Activated CD4-positive, alpha-beta T cell treated with anti-CD3 and anti-CD28 coated beads, Interleukin-2, amount 10 ng/mL, durations not matched to agents 24 days and 14 days (primary cell): ENCODE measurements at places on chromosomes 13 and 19. TPM values are rescaled to one million over a fixed set of nuclear protein-coding genes. Genes with fewer than 3 reads are reported as not detected.
A peak's percentile ranks its signal among the peaks of the same experiment; 100 is the strongest.

DNA sequence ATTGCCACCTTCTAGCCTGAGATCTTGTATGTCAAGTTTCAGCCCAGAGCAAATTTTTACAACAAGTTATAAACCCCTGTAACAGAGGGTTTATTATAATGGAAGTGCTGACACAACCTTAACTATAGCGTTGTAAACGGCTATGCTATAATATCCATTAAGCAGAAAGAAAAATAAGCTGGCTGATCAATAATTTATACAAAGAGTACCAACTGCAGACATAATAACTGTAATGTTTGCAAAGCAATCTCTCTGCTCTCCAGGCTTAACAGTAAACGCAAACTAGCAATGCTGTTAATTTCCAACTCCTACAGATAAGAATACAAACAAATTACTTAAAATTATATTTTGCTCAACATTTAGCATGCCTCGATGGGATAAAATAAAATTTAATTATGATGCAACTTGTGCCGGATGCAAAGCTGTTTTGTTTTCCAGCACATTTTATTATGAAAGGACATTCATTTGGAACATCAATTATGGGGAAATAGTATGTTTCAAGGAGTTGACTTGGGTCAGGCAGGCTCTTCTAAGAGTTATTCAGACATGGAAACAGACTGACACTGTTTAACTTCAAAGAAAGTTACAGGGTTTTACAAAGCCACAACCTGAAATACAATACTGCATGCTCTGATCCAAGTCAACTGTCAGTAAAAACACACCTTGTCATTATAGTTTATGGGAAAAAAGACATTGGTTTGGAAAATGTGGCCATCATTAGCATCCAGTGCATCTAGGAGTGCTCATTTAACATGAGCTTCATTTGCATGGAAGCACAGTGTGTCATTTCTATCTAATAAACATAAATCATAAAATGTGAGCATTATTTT is 6.6 kb upstream of the DACH1 start:
- no peak for DNase-seq

GRCh38 chr19:525029-525428 is 6.5 kb upstream of the CDC34 start:
- no peak for DNase-seq

GRCh38 chr19:8576273-8576993 is 809 bp downstream of the MYO1F start:
- DNase-seq = peak; percentile 71

- no peak for DNase-seq
Measured at GRCh38 chr19:51572908-51573307, 1.8 kb downstream of the ZNF175 start.

DNA sequence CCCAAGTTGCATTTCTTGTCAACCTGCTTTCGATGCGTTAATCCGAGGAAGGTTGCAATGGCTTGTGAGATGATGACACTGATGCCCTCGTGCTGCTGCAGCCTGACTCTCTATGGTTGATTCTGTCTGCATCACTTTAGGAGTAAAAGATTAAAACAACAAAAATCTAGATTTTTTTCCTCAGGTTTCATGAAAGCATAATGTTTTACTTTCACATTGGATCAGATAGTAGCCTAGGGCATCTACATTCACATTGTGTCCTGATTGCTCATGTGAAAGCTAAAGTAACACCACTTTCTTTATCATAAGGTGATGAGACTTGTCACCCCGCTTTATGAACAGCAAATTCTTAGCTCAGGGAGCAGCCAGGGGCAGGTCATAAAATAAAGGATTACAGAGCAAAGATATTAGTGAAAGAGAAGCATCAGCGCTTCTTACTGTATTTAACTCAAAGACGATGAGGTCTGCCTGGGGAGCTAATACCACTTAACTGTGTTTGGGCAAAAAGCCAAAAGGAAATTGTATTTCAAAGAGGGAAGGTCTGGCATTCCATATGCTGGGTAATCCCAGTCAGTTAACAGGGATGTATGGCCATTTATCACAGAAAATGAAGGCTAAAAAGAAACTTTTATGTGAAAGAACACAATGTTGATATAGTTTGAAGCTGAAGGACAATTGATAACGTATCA is 270.5 kb downstream of the GPC6 start:
- DNase-seq = no peak

PTGER1 gene
- 0.78 and 1.1 TPM in 2 replicates for total RNA-seq

AMER2 gene
- not detected in 2 replicates for total RNA-seq

DNA sequence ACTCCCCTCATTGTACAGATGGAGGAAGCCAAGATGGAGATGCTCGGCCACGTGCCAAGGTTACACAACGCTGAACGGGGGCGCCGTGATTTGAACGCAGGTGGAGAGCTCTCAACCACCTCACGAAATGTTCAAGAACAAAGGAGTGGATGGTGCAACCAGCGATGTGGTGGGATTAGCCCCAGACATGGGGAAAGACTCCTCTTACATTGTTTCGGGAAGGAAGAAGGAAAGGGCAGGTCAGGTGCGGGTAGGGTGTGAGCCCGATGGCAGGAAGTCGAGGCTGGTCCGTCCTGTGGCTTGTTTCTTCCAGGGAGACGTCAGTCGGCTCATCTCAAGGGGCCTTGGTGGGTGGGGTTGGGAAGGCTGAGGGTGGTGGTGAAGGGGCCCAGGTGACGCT is 7.1 kb upstream of the KLK14 start:
- no peak for DNase-seq

RGL3 gene
- total RNA-seq = not detected in 2 replicates

DNA sequence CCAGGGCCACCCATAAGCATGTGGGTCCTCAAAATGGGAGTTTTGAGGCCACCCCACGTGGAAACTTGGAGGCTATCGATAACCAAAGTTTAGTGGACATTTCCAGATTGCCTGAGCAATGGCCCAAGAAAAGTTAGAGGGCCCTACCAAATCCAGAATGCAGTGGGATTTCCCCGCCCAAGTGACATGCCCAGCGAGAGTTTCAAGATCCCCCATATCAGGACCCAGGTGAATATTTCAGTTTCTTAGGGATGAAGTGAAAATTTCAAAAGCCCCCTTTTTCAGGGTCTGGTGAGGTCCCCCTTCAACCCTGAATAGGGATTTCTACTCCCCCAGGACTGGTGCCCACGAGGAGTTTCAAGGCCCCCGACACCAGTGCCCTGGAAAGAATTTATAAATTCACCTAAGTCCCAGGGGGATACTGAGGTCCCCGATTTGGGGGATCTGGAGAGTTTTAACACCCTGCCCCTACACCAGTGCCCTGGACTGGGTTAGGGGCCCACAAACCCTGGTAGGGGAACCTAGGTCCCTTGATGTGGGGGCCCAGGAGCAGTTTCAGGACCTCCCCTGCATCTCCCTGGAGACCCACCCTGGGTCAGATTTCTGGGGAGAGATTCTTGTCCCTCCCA is 695 bp downstream of the BST2 start:
- peak; percentile 64 for DNase-seq

- no peak for DNase-seq
Measured at GRCh38 chr13:21882766-21883165, 211.9 kb downstream of the FGF9 start.

TGFBR3L gene
- 5.3 and 8.5 TPM in 2 replicates for total RNA-seq

GRCh38 chr13:102697929-102698648 is 3.2 kb upstream of the METTL21C start:
- DNase-seq = no peak

SERPINE3 gene
- not detected in 2 replicates for total RNA-seq

DNA sequence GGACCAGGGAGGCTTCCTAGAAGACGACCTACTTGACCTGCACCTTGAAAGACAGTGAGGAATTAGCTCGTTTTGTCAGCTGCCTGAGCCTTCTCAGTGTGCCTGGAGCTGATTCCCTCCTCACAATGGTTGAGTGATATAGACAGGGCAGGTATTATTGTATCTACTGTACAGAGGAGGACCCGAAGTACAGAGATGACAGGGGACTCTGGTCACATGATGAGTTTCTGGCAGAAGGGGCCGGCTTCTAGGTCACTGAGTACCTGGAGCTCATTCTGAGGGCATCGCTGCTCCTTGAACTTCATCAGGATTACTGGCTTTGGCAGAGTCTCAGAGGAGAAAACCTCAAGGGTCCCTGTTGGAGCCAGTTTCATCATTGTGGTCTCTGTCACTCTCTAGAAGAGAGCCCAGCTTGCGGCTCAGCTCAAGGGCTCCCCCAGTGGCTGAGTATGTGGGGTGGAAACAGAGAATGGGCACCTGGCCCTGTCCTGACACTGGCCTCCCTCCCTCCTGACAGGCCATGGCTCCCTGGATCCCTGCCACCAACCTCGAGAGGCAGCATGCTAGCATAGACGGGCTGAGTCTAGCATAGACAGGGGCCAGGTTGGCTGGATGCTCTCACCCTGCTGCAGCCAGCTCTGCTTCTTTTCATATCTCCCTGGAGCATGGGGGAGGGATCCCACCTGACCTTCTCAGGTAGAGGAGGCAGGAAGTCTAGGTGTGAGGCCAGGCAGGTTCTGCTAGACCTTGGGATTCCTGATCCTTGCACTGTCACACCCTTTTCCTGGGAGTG is 38.7 kb downstream of the NFIX start:
- peak; percentile 81 for DNase-seq

- peak; percentile 70 for DNase-seq
Measured at GRCh38 chr19:29804493-29804892, 7.3 kb upstream of the CCNE1 start.

GRCh38 chr19:39937094-39937720 is 2.8 kb upstream of the FCGBP start:
- DNase-seq = peak; percentile 85

JAK3 gene
- total RNA-seq = 226 and 239 TPM in 2 replicates

- DNase-seq = no peak
Measured at GRCh38 chr13:45295536-45295935, 45.4 kb downstream of the TPT1 start.

DNA sequence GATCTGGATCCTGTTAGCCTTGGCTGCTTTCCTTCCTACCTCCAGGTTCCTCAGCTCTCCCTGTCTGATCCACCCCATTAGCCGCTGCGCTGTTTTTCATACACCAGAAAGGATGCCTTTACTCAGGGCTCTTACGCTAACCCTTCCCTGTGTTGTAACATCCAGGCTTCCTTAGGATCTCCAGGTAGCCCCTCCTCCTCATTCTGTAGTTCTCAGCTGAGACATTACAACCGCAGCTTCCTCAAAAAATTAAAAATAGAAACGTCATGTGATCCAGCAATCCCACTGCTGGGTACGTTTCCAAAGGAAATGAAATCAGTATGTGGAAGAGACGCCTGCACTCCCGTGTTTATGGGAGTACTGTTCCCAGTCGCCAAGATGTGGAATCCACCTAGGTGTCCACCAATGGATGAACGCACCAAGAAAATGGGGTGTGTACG is 18.4 kb upstream of the MYADM start:
- DNase-seq = no peak

GRCh38 chr13:112806739-112807652 is 117.2 kb downstream of the ATP11A start:
- no peak for DNase-seq

ZNF415 gene
- total RNA-seq = 0.51 and 0.78 TPM in 2 replicates

IL4I1 gene
- total RNA-seq = 40.4 and 41.4 TPM in 2 replicates

DNA sequence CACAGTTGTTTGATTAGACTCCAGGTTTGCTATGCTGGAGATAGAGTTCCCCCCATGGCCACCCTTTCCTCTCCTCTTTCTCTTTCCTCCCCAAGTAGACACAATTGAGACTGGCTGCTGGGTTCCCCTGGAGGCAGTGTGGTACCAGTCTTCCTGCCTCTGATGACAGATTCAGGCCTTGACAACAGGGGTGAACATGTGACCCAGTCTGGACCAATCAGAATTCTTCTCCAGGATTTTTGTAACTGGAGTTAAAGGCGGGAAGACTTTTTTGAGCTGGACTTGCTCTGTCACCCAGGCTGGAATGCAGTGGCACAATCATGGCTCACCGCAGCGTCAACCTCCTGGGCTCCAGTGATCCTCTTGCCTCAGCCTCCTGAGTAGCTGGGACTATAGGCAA is 48.7 kb downstream of the CCNE1 start:
- no peak for DNase-seq

DNA sequence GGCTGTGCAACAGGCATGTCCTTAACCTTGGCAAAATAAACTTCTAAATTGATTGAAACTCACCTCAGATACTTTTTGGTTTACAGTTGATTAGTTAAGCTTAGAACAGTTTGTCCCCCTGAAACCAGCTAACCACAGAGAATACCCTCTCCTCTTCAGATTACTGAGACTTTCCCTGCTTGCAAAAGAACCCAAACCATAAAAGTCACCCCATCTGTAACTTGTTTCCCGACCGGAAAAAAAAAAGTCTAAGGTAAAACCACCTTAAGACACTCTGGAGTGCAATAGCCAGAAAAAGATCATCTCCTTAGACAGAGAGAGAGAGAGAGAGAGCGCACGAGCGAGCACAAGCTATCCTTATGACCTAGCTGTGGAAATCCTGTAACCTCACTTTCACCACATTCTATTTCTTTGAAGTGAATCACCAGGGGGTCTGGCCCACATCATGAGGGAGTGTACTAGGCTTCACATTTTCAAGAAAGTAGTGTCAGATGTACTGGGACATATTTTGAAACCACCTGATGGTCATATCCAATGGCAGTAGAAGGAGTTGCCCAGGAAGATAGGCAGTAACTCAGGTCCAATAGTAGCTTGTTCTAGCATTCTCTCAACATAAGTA is 11.1 kb upstream of the GTF2F2 start:
- no peak for DNase-seq

ZNF575 gene
- 1.8 and 2.4 TPM in 2 replicates for total RNA-seq

DNA sequence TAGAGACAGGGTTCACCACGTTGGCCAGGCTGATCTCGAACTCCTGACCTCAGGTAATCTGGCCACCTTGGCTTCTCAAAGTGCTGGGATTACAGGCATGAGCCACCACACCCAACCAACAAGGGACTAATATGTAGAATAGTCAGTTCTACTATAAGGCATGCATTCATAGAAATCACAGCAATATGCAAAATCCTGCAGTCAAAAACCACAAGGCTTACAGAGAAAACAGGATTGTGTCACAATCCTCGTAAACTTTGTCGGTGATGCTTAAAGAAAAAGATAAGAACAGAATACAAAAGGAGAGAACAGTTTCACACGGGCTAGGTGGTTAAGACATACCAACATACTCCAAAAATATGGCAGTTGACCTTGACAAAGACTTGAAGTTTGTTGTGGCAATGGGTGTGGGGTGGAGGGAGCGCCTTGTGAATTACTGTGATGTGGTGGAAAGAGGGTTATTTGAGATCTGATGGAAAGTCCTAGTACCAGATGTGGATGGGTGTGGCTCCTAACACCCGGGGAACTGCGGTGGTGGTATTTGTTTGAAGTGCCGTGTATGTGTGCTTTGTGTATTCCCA is 12.4 kb downstream of the NOSIP start:
- peak; percentile 95 for DNase-seq

GRCh38 chr13:40483601-40484000 is 182.8 kb downstream of the FOXO1 start:
- DNase-seq = no peak

DNA sequence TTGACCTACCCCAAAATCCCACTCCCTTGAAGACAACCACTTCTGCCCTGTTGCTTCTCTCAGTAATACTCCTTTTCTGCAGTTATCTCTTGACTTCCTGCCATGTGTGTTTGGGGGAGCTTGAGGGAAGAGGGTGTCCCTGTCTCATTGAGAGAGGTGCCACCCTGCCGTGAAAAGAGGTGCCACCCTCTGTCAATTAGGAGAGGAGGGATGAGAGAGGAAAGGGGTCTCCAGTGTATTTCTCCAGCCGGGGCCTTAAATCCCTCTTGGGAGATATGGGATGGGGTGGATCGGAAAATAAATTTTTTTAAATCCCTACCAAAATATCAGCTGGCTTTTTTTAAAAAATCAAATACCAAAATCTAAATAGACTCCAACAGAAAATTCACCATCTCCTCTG is 16.5 kb downstream of the PLD3 start:
- no peak for DNase-seq

GAS6 gene
- total RNA-seq = 0.17 and 0.54 TPM in 2 replicates
